ENCODE measurements at places on chromosomes 6 and 20.

GRCh38 chr6:143295932-143296331 lies 154.6 kb downstream of the ADAT2 start:
- DNase-seq, result no peak

DNA sequence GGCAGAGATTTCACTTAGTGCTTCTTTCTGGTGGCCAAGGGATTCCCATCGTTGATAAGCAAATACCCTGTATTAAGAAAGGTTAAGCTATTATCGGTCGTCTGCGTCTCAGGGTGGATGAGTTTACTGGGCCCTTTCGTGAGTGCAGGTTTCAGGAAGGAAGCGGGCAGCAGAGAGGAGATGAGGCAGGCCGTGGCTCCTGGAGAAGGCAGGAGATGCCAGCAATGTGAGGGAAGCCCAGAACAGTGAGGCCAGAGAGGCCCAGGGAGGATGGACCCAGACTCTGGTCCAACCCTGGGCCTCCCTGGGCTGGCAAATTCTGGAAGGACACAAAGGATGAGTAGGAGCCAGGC lies 11.2 kb downstream of the TFEB start:
- DNase-seq, result no peak

DNA sequence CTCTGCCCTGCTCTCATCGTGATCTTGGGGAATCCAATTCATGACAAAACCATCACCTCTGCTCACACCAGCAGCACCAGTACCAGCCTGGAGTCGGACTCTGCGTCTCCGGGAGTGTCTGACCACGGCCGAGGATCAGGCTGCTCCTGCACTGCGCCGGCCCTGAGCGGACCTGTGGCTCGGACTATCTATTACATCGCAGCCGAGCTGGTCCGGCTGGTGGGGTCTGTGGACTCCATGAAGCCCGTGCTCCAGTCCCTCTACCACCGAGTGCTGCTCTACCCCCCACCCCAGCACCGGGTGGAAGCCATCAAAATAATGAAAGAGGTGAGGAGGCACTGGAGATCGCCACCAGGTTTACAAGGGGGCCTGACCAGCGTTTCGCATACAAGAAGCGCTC lies 37.2 kb upstream of the PBOV1 start:
- no peak for DNase-seq

DNA sequence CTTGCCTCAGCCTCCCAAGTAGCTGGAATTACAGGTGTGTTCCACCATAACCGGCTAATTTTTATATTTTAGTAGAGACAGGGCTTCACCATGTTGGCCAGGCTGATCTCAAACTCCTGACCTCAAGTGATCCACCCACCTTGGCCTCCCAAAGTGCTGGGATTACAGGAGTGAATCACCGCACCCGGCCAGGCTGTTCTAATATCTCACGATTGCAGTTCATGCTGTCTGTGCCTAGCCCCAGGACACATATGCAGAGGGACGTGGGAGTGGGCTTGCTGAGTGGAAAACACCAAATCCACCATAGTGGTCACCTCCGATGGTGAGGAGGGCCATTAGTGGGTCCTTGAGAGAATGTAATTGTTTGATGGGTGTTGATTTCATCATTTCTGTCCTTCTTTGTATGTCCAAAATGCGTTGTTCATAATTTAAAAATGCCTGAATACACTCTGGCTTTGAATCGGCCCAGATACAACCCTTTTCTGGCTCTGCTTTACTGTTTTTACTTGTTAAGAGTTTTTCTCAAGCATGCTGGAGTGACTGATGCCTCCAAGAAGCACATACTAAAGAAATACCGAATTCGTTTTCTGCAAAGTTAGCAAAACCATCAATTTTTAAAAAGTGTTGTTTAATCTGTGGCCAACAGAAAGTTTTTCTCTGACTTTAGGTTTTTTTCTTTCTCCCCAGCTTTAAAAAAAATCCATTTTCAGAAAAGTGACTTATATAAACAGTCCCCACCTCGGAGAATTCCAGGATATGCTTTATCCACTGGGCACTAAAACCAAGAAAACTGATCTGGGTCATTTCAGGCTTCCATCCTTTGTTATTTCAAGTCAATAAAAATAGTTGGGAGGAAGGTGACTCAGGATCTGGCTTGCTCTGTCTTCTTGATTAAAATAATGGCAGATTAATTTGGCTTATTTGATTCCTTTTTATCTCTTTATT lies 18.8 kb upstream of the RALGAPA2 start:
- DNase-seq, result no peak

- DNase-seq, result no peak
These were observed 92.8 kb upstream of the FRMD1 start for GRCh38 chr6:168171673-168172353.

DNA sequence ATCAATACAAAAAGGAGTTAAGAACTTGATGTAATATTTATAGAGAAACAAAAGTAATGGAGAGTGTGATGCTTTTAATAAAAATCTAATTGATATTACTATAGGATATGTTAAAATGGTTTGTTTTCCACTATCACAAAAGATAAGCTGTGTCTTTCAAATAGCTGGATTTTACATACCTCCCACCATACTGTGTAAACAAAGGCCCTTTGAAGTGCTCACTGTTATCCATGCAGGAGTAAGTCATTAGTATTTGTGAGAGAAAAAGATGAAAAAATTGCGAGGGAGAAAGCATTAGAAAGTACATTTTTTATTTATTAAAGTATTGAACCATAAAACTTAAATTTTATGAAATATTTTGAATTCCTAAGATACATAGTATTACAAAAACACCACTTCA lies 733.0 kb downstream of the GRIK2 start:
- DNase-seq, result no peak

DNA sequence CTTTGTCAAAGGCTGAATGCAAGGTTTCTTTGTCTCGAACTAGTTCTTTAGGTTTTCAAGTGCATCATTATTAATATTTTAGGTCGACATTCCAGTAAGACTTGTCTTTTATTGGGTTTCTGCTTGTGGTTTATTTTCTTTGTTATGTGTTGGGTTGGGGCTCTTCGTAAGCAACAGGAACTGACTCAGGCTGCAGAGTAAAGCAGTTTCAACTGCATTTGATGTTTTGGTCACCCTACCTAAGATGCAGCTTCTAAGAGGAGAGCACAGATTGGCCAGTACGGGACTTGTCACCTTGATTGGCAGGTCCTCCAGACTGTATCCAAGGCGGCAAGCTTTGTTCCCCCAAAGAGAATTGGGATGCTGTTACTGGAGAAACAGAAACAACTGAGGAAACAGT lies 149.5 kb upstream of the SULF2 start:
- no peak for DNase-seq

GRCh38 chr6:161237176-161237575 lies 36.7 kb downstream of the AGPAT4 start:
- DNase-seq, result no peak

DNA sequence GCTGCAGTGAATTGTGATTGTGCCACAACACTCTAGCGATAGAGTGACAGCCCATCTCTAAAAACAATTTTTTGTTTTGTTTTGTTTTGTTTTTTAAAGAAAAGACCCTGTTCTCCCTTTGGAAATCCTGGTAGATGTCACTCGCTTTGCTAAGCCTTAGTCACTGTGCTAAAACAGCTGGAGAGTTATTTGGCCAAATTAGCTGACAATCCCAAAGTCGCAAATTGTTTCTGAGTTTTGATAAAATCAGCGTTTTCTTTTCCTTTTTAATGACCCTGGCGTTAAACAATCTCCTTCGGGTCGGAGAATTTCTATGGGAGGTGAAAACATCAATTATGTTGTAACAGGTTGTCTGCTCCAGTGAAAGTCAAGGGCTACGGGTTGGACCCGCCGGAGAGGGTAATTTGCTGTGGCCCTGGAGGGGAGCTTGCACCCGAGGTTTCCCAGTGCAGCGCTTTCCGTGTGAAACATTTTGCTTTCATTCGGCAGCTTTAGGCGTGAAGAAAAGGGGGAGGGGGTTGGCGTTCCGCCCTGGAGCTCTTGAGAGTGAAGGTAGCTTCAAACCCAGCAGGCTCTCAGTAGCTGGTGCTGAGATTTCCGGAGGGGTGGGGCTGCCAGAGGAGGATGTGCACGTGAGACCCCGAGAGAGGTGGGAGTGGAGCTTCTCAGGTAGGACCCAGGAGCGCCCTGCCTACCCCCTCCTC lies 296.6 kb downstream of the PHACTR1 start:
- DNase-seq, result no peak

DNA sequence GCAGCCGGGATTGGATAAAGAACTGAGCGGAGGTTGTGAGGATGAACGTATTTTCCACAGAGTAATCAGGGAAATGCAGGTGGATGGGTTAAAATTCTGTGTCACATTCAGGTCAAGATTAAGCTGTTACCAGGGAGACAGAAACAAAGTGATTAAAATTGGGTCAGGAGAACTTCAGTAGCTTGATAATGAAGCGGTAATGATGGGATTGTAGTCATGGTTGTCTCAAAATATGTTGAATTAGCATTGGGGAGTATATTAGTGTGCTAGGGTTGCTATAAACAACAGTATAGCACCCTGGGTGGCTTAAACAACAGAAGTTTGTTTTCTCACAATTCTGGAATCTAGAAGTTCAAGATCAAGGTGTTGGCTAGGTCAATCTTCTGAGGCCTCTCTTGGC lies 155.5 kb downstream of the GJA1 start:
- DNase-seq, result no peak

GRCh38 chr6:99882128-99882702 lies 111.8 kb downstream of the MCHR2 start:
- DNase-seq, result no peak

DNA sequence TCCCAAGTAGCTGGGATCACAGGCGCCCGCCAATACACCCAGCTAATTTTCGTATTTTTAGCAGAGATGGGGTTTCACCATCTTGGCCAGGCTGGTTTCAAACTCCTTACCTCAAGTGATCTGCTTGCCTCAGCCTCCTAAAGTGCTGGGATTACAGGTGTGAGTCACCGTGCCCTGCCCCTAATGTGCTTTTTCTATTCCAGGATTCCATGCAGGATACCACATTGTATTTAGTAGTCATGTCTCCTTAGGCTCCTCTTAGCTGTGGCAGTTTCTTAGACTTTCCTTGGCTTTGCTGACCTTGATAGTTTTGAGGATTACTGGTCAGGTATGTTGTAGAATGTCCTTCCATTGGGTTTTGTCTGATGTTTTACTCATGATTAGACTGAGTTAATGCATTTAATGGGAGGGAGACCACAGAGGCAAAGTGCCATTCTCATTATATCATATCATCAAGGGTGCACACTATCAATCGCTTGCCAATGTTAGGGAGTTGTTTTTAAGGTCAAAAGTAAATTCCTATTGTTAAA lies 39.6 kb upstream of the TNFAIP3 start:
- no peak for DNase-seq

DNA sequence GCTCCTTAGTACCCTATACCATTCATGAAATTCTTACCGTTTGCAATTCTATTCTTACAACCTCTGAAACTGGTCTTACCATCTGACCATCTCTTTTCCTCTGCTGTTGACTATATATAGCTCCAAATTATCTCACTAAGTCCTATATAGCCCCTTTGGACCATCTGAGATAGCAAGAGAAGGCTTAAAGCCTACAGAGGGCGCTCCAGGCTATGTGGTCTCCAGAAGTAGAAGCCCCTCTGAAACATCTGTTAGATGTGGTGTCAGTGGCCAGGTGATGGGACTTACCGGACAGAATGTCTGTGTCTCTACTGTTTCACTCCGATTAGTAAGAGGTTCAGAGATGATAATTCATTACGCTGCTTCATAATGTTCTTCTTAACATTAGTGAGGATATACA lies 140.7 kb upstream of the BMP2 start:
- DNase-seq, result no peak

All from germinal center (tissue), 1 donor.